AG10803 (cell line): ENCODE measurements at places on chromosomes 3 and 15.

DNA sequence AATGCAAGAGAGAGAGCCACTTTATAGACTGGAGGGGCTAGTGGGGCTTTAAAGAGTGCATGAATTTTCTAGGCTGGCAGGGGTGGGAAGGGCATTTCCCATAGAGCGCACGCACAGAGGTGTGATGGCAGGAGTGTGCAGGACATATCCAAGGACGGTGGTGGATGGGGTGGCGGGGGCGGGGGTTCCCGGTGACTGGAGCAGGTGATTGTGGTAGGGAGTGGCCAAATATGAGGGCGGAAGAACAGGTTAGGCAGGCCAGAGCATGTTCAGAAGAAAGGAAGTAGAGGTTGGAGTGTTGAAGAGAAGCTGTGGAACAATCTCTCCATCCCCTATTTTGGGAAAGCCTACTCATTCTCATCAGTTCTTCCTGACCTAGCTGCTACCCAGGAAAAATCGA, 18.1 kb downstream of the FAM81A start:
- DNase-seq = no peak

DNA sequence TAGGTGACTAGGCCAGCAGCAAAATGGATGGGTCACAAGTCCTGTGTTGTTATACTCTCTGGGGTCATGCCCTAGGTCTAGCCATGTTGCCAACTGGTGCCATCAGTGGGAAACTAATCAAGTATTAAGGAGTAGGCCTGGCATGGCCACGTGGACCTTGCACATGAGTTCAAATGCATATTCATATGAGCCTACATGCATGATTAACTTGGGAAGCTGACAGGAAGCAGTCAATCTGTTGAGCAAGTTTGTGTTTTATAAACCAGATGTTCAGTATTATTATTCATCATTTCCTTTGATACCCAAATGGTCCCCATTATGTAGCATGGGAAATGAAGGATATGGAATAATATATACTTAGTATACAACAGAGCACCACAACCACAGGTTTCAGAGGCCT, 95.0 kb downstream of the LRTM1 start:
- no peak for DNase-seq

GRCh38 chr3:159739166-159739565, 249.5 kb upstream of the IL12A start:
- DNase-seq = no peak

- DNase-seq = no peak
Measured at GRCh38 chr3:109608574-109608973, 271.2 kb upstream of the DPPA4 start.

DNA sequence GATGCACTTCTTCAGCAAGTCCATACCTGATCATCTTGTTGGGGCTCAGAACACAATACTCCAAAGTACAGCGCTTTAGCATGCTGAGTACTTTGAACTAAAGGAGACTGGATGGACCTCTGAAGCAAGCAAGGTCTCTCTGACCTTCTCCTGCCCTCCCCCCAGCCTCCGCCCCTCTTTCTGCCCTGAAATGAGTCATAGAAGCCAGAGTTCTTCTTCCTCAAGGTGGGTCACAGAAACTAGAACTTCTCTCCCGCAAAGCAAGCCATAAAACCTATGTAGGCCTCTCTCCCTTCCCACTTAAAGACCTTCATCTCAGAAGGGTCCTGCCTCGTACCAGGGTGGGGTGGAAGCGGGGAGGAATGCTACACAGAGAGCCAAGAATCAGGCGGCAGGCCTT, 230.5 kb upstream of the PROK2 start:
- DNase-seq = no peak

DNA sequence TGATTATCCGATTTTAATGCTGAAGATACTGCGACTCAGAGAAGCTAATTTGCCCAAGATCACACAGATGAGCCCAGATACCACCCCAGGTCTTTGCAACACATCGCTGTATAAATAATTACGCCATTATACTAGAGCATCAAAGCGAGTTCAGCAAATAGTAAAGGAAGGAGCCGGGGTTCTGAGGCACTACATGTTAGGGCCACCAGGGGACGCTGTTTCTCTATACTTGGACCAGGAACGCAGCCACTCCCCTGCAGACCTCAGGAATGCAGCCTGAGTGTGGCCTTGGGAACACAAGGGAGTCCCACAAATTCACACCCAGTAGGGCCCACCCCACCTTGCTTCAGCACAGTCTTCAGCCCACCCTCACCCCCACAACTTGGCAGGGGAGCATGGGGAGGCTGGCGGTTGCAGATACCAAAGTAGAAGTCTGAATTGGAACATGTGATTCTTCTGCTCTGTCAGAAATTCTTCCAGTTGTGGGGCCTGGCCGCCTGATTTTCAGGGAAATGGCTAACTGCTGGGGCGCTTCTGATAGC, 57.8 kb upstream of the RYK start:
- peak; percentile 96 for DNase-seq

DNA sequence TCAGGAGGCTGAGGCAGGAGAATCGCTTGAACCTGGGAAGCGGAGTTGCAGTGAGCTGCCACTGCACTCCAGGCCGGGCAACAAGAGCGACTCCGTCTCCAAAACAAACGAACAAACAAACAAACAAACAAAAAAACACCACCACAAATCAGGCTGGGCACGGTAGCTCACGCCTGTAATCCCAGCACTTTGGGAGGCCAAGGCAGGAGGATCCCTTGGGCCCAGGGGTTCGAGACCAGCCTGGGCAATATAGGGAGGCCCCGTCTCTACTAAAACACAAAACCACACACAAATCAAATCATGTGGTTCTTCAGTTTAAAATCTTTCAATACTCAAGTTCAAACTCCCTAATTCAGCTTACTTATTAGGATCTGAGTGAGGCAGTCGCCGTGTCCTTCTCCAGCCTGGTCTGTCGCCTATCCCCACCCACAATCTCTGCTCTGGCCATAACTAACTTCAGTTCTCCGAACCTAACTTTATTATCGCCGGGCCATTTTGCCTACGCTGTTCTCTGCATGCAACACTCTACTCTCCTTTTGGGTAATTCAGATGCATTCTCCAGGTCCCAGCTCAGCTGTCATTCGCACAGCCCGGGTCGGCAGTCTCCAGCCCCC, 660 bp upstream of the RTF1 start:
- no peak for DNase-seq

- no peak for DNase-seq
Measured at GRCh38 chr15:40513609-40514008, 42.8 kb downstream of the CHST14 start.
